CD4-positive, CD25-positive, alpha-beta regulatory T cell (primary cell): ENCODE measurements at places on chromosomes 7 and 10.
A peak's percentile ranks its signal among the peaks of the same experiment; 100 is the strongest.

- peak; percentile 71 for DNase-seq
Measured at GRCh38 chr10:133258066-133258817, 18.4 kb downstream of the ADAM8 start.

DNA sequence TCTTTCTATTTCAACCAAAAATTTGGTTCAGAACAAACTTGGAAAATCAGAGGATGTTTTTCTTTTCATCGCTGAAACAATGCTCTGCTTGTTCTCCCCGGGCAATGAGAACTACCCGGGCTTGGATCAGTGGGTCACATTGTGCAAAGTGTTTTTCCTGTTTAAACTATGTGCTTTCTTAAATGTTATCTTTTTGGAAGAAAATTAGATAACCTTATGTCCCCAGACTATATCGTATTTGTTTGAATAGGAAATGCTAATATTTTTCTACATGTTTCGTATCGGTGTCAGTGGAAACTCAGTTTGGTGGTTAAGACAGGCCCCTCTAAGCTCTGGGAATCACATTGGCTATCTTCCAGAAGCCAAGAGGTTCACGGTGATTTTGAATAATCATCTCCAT, 319.5 kb upstream of the NFE2L3 start:
- DNase-seq: no peak

DNA sequence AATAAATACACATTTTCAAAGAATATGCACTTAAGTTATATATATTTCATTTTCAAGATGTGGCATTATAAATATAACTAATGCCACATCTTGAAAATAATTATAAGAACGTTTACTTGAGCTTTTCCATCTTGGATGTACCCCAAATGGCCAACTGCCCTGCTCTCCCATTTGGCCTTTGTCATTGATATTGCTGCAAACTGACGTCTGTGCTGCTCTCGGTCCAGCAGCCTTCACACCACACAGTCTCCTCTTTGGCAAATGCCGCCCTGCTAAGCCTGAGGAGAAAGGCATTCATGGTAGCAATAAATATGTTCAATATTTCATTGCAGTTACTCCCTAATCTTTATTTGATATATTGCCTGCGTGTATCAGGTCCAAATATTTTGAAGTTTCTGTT, 384.6 kb upstream of the ADARB2 start:
- DNase-seq: no peak

GRCh38 chr10:24272374-24272773, 63.4 kb downstream of the KIAA1217 start:
- no peak for DNase-seq

DNA sequence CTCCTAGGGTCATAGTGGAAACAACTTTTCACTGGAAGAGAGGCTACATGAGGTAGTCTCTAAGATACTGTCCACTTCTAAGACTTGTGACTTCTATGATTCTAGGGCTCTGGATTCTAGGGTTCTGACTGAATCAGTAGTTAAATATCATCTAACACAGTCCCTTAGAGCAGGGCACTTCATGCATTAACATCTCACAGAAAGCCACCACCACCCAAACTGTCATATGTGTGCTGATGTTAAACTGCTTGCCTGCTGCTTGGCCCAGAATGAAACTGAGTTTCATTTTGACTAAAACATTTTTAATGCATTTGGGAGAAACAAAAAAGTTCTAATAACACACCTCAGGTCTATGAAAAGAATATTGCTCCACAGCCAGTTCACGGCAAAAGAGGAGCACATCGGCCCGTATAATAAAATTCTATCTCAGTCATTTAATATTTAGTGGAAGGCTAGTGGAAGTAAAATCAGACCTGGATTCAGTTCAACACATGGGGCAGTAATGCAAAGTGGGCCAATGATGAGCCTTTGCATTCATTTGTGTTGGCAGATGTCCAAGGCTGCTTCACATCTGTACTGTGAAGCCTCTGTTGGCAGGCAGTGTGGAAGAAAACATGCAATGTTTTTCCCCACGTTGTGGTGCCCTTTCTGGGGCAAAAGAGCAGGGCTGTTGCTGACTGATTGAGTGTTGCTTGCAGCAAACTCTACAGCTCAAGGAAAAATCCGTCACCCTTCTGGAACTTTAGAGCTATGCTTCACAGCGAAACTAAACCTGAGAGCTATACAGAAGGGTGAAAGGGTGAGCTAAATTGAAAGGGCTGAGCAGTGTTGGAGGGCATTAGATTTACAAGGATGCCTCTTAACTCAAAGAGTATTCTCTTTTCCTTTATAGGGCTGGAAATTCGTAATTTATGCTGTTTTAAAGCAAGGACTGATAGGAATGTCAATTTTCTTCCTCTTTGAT, 33.5 kb upstream of the AUTS2 start:
- no peak for DNase-seq

DNA sequence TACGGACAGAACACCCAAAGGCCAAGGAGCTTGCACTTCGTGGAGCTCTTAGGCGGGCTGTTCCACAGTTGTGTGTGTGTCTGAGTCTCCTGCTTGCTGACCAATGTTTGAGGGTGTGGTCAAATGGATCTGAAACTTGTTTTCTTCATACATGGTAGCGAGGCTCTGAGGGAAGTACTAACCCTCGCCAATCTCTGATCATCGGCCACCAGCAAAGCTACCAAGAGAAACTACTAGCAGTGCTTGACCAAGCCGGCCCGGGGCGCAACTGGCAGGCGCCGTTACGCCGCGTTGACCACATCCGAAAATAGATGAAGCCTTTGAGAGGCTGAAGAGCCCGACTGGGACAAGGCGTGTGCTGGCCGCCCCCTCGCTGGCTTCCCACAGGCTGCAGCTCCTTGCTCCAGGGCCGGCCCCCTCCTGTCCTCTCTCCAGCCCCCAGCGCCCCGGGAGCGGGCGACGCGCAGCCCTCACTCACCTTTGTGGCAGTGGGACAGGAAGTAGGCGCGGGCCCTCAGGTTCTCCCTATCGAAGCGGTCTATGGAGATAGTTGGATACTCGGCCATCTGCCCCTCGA, 384 bp downstream of the DCLRE1C start:
- peak; percentile 15 for DNase-seq
